ENCODE measurements at places on chromosomes 5 and 9.

- DNase-seq: no peak
These were observed 46.1 kb upstream of the TMED7 start for GRCh38 chr5:115671939-115672338.

- DNase-seq: no peak
These were observed 29.5 kb downstream of the PLEKHG4B start for GRCh38 chr5:121432-121831.

DNA sequence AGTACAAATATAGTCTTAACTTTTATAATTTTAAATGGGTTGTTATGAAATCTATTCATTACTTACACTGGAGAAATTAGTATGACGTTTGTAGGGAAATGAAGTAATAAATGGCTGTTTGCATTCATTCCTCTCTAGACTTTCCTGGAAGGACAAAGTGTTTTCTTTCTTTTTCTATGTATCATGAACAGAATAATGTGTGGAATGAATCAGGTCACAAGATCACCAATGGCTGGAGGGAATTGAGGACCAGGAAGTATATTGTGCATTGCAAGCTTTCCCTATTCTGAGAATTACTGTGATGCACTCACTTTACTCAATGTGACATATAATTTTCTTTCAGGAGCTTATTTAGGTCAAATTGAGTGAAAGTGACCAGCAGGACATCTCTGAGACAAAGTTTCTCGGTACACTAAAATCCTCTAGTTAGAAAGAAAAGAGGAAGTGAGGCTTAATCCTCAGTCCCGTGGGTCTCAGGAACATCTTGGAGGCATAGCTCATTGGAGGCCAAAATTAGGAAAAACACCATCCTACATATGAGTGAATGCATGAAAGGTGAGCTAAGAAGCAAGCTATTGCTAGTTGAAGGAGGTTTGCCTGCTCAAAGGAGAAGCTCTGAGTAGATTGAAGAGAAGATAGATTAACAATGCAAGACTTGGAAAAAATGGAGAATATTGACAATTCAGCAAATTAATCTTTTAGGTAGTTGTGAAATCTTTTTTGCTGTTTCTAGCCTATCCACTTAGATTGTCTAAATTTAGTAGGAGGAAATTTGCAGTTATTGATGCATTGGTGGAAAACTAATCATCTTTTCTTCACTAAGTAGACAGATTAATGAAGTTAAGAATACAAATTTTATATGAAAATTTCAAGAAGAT is 28.0 kb downstream of the ERAP2 start:
- DNase-seq: no peak

DNA sequence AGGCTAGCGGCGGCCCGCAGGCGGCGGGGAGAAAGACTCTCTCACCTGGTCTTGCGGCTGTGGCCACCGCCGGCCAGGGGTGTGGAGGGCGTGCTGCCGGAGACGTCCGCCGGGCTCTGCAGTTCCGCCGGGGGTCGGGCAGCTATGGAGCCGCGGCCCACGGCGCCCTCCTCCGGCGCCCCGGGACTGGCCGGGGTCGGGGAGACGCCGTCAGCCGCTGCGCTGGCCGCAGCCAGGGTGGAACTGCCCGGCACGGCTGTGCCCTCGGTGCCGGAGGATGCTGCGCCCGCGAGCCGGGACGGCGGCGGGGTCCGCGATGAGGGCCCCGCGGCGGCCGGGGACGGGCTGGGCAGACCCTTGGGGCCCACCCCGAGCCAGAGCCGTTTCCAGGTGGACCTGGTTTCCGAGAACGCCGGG is 253 bp downstream of the SLC12A2 start:
- no peak for DNase-seq

DNA sequence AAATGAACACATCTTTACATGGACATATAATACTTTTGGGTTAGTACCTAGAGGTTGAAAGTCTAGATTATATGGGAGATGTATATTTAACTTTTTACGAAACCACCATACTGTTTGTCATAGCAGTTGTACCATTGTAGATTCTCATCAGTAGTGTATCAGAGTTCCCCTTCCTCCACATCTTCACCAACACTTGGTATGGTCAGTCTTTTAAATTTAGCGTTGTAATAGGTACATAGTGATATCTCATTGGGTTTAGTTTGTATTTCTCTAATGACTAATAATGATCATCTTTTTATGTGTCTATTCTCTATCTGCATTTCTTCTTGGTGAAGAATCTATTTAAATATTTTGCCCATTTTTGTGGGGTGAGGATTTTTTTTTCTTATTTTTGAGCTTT is 137.5 kb downstream of the NR3C1 start:
- no peak for DNase-seq

Data from activated T-helper 1 cell treated with Interleukin-2 at 50 U/mL for 16 hours (primary cell).